Left hindlimb (tissue), 1 donor: ENCODE measurements at places on chromosomes 13 and 19.

- DNase-seq, result peak; percentile 37
Observed at GRCh38 chr13:52845334-52845761, 3.1 kb downstream of the PCDH8 start.

GRCh38 chr13:109875746-109876145 lies 89.4 kb upstream of the IRS2 start:
- no peak for DNase-seq

- no peak for DNase-seq
Observed at GRCh38 chr19:46890423-46891170, 29.8 kb downstream of the ARHGAP35 start.

DNA sequence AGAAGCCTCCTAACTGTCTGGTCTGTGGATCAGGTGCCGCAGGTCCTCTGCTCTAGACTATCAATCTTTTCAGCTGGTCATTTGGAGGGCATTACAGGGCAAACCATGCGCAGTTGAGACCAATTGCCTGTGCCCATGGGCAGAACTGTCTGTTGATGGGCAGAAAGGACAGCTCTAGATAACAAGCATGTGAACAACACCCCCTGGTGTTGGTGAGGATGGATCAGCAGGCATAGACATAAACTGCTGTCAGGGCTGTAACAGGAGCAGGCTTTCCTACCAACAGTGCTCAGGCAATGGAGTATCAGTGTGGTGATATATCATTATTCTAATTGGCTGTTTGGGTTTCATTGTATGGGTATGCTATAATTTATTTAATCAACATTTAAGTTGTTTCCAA lies 104.7 kb upstream of the KL start:
- DNase-seq, result no peak

DNA sequence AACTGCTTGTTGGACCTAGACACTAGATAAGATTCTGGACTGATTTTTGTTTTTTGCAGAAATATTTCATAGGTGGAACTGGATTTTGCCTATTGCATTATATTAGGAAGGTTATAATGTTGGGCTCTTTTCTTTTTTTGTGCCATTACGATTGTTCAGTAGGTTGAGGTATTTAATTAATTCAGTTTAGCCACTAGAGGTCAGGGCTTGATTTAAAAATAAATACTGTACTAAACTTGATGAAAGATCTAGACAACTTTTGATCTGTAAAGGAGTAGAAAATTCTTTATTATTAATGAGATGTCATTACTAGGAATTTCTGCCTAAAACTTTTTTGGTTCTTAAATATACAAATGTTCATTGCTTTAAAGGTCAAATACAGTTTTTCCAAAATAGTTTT lies 15.2 kb upstream of the SUPT20H start:
- DNase-seq, result no peak

- no peak for DNase-seq
Observed at GRCh38 chr13:24145240-24145639, 15.3 kb upstream of the SPATA13 start.

GRCh38 chr19:795691-796581 lies 1.3 kb upstream of the PTBP1 start:
- DNase-seq, result peak; percentile 45

DNA sequence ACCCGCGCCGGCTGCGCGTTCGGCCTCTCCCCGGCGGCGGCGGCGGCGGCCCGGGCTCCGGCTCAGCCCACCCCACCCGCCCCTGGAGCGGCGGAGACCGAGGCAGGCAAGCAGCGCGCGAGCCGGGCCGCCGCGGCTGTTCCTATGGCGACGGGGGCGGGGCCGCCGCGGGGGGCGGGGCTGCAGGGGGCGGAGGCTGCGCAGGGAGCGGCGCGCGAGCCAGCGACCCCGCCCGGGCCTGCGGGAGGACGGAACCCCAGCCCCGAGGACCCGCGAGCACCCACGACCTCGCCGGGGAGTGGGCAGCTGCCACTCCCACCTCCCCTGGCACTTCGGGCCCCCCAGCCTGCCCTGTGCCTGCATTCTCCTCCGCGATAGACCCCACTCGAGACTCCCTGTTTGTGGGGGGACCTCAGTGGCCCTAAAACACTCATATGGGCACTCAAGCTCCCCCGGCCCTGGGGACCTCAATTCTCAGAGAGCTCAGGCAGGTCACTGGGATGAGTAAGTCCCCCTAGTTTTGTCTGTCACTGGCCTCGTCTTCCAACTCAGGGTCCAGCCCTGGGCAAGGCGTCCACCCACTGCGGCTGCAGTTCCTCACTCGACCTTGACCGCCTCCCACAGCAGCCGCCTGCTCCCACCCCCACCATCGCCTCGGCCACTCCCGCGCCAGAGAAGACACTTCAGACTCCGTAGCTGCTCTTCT lies at the start of gene CTXN1:
TSS of gene CTXN1 (minus strand) at position 115 of the 706 bp plus-strand sequence. CDS start 597 bp downstream, outside the sequence.
- peak; percentile 78 for DNase-seq

DNA sequence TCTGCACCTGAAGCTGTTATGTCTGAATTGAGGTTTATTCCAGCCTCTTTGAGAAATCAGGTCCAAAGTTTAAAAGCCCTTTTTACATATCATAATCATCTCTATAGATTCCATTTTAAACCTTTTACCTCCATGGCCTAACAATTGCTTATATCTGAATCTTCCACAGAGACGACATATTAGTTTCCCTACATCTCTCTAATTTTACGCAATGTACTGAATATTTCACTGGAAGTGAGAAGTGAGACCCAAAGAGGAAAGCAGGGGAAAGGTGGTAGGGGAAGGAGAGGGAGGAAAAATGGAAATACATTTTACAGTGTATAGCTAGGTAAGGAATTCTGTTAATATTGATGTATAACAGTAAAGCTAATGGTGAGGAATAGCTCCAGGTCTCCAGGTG lies 189.6 kb downstream of the MZT1 start:
- no peak for DNase-seq

- DNase-seq, result no peak
Observed at GRCh38 chr19:14758816-14759215, 19.5 kb downstream of the ADGRE2 start.
